ENCODE measurements at places on chromosomes 2 and 18.

DNA sequence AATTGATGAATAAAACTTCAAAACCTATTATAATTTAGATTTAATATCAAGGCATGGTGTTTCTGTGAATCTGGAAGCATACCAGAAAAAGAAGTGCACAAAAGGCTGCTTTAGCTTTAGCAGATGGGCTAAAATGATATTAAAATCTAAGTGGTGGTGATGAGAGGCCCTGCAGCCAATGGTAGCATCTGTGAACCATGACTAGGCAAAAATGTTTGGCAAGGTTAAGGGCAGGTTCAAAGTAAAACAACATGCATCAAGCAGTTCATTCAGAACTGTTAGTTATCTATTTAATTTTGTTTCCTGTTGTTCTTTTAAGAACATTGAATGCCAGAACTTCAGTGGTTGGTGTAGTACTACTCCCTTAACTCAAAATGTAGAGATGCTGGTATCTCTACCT lies 1736.9 kb upstream of the CELF4 start:
- no peak for DNase-seq

GRCh38 chr18:52395146-52395852 lies 55.3 kb downstream of the DCC start:
- DNase-seq: no peak

- DNase-seq: no peak
Measured at GRCh38 chr2:101758001-101758400, 60.5 kb downstream of the MAP4K4 start.

DNA sequence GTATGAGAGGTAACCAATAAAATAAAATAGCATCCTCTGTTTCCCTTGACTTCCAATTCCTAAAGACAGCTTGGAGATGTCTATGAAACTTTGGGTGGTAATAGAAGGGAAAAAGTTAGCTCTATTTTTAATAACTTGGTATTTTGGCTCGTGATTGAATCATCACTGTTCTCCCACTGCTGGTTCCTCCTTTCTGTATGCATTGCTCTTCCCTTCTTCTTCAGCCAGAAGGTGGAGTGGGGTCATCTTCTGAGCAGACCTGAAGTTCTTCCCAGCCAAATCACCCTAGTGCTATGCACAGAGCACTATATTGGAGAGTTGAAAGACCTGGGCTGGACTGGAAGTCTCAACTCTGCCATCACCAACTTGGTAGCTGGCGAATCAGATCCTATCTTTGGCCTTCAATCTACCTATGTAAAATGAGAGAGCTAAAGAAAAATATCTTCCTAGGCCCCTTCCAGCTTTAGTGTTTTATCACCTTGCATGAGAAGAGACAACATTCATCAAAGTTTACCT lies 54.1 kb downstream of the CPO start:
- DNase-seq: no peak

DNA sequence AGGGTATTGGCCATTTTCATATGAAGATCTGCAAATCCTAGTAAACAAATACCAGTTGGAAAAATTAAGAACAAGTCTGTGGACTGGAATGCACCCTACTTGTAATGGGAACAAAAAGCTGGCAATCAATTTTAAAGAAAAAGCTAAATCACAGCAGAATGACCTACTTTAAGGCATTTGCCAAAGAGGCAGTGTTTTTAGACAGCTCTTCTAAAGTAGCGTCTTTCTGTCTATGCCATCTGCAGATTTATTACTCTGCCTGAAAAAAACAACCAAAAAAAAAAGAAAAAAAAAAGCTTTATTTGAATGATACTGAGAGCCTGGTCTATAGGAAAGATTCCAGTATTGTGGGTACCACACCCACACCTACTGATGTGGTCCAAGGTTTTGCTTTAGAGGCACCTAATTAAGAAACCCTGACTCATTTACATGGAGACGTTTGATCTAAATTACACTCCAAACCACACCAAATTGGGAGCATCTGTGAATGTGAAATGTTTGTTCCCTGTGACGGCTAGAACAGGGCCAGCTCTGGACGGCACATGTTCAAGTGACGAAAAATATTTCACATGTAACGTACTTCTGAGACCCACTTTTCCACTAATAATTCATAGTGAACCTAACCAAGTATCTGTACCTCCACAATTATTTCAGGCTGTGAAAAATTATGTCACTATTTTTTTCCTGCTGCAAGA lies 597.1 kb downstream of the ARHGAP15 start:
- no peak for DNase-seq

GRCh38 chr2:28583899-28584553 lies 88.2 kb downstream of the PLB1 start:
- DNase-seq: no peak

GRCh38 chr2:88537640-88538039 lies 85.1 kb upstream of the FOXI3 start:
- no peak for DNase-seq

GRCh38 chr2:49770919-49771318 lies 616.6 kb upstream of the FSHR start:
- DNase-seq: no peak

GRCh38 chr2:174063492-174064092 lies 98.4 kb upstream of the SP3 start:
- no peak for DNase-seq

GRCh38 chr2:127401757-127402695 lies 14.3 kb upstream of the MAP3K2 start:
- DNase-seq: no peak

DNA sequence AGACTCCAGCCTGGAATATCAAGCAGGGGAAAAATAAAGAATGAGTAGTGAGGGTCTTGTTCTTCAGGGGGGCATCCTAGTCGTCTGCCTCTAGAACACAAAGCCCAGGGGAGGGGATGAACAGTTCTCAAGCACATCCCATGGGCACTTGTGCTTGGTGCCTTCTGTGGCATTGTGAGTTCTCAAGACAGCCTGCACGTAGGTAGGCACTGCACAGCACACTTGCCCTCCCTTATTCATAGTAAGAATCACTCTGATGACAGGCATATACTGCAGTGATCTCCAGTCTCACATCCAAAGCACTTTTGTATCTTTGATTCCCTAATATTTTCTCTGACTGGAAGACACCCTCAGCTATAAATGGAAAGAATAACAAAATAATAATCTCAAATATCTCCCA lies 104.7 kb upstream of the CNGA3 start:
- DNase-seq: no peak

- no peak for DNase-seq
Measured at GRCh38 chr18:36471393-36471792, 173.9 kb downstream of the FHOD3 start.

GRCh38 chr18:69684789-69685188 lies 262.9 kb downstream of the CD226 start:
- no peak for DNase-seq

GRCh38 chr2:24021122-24021998 lies 11.5 kb downstream of the MFSD2B start:
- no peak for DNase-seq

DNA sequence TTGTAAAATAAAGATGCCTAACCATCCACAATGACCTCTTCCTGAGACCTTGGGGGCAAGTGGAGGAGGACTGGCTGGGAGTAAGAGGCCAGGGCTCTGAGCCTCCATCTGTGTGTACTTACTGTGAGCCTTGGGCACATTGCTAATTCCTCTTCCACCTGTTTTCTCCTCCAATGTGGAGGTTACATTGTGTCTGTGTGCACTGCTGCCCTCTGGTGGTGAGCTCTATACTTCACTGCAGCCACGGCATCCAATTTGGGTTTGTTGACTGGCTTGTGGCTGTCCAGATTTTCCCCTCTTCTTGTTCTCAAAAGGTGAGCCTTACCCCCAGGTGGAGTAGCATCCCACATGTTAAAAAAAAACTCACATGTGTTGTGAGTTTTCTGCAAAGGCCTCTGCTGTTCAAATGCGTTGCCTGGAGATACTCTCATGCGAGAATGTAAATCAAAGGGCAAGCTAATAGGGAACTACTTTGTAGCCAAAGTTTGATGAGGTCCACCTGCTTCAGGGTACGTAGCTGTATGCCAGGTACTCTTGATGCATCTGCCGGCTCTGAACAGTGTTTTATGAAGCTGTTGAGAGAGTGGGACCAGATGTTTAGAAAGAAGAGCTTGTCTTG lies 80.8 kb downstream of the APOB start:
- DNase-seq: peak; percentile 41

- no peak for DNase-seq
Measured at GRCh38 chr2:33104726-33105125, 158.0 kb downstream of the LTBP1 start.

GRCh38 chr2:55869637-55870325 lies 53.8 kb downstream of the EFEMP1 start:
- no peak for DNase-seq

DNA sequence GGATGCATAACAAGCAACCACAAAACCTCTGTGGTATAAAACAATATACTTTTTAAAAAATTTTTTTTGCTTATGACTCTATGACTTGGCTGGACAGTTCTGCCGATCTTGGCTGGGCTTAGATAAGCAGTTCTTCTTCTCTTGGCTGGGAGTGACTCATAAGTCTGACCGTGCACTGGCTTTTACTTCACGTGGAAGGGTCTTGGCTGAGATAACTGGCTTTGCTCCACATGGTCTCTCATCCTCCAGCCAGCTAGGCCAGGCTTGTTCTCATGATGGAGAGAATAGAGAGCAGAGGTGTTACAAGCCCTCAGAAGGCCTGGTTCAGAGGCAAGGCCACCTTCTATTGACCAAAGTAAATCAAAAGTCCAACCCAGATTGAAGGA lies 178.9 kb upstream of the SERPINE2 start:
- DNase-seq: no peak

DNA sequence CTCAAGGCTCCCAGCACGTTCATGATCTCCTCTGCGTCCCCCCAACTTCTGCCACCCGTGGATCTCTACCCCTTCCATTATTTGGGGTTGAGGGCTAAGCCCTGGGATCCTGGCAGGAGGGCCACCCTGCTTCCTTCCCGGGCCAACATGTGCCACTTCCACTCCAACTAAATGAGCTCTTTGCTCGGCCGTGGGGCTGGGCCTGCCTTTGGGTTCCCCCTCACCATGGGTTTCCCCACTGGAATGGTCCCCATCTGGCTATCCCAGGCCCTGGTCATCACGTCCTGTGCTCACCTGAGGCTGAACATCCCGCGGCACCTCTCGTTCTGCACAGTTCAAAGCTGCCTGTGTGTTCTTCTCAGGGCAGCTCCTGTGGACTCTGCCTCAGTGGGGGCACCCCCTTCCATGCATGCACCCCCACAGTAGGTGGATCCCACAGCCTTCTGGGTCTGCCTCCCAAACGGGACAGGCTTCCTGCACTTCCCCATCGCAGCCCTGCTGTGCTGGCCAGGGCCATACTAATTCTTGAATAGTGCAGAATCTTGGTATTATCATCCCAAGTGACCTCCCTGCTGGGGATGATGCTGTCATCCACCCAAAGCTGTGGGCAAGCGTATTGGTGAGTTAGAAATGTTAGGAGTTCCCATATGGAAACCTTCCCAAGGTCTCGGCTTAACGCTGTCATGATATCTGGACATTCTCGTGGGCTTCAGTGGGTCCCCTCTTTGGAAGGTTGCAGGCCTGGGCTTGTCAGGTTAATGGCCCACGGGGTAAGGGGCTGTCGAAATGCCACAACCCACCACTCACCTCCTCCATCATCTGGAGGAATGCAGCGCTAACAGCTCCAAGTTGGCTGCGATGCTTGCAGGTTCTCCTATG lies 150.5 kb upstream of the TWIST2 start:
- DNase-seq: no peak

DNA sequence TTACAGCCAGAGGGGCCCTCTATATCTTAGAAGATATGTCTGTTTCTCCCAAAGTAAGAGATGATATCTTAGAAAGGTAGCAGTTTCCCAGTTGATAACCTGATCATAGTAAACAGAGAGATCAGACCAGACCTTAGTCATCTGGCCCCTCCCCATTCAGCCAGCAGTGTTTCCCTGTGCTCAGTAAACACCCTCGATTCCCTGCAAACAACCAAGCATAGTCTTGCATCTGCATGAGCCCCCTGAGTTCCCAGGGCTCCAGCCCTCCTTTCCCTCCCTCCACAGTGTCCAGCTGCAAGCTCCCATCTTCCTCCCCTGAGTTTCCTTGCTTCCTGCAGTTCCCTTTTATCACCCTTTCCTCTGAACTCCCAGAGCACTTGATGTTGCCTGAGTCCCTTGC lies 20.3 kb downstream of the NRP2 start:
- no peak for DNase-seq

DNA sequence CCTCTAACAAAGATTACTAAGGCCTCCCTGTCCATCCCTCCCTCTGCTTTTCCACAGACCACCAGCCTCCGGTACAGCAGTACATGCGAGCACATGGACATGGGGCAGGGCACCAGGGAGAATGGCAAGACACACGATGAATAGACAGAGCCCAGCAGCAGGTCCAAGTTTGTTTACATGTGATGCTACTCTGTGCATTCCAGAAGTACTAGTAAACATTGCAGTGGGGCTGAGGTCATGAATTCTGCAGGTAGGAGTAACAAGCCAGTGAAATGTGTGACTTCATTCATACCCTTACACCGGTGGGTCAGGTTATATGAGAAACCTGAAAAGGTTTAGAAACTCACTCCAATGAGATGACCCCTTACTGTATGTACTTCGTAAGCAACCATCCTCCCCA lies 205.7 kb downstream of the BCL11A start:
- no peak for DNase-seq

DNA sequence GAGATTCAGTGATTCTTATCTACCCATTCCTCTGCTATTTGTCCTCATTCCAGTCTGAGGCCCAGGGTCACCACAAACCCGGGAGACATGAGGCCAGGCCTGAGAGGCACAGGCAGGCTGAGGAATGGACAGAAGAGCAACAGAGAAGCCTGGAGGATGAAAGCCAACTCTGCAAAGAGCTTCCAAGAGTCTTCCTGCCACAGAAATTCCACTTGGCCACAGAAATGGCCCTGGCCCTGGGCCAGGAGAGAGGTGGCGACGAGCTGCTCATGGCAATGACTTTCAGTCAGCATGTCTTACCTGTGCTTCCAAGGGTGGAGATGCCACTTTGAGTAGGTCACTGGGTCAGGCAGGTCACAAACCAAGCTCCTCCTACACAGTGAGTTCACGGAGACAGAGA lies 155.3 kb upstream of the PKDCC start:
- DNase-seq: no peak

DNA sequence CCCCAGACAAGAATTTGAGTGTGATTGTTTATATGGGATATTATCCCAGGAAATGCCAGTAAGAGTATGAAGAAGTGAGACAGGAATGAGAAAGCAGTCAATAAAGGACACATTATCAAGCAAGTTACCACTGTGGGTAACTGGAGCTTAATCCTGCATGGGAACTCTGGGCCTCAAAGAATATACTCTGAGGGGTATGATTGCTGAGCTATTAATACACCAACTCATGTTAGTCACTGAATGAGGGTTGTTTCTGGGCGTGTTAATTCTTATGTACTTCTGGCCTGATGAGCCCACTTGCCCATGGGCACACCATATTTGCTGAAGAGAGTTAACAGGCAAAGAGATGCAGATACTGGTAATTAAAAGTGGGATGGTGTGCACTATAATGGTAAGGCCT lies 26.6 kb upstream of the PAIP2B start:
- no peak for DNase-seq
